ENCODE measurements at places on chromosomes 3 and 15.

GRCh38 chr3:126817781-126818180, 113.7 kb downstream of the CHCHD6 start:
- no peak for DNase-seq

GRCh38 chr3:165195640-165196576, at the start of gene SLITRK3:
SLITRK3 (minus strand) TSS chr3:165196384; CDS start chr3:165190830, 5,554 bp downstream.
- DNase-seq: no peak

DNA sequence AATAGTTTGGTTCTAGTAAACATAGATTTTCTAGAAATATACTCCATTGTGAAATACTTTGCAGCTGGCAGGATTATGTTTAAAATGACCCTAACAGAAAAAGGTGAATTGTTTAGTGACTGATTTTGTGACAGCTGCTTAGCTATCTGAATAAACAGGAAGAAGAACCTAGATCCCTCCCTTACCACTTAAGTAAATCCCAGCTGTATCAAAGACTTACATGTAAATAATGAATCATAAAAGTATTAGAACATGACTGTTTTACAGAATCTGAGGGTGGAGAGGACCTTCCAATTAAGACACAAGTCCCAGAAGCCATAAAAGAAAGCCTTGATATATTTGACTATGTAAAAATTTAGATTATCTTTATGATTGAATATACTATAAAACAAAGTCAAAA, 15.9 kb downstream of the SLC49A4 start:
- DNase-seq: no peak

- DNase-seq: no peak
Measured at GRCh38 chr3:99776516-99777209, 41.0 kb upstream of the CMSS1 start.

GRCh38 chr3:17730318-17730967, 12.0 kb downstream of the TBC1D5 start:
- no peak for DNase-seq

All from activated T-helper 9 cell treated with anti-CD3 and anti-CD28 coated beads, Interleukin-2, amount 50 U/mL, for 16 hours (primary cell).